ENCODE measurements at places on chromosomes 6 and 20.

DNA sequence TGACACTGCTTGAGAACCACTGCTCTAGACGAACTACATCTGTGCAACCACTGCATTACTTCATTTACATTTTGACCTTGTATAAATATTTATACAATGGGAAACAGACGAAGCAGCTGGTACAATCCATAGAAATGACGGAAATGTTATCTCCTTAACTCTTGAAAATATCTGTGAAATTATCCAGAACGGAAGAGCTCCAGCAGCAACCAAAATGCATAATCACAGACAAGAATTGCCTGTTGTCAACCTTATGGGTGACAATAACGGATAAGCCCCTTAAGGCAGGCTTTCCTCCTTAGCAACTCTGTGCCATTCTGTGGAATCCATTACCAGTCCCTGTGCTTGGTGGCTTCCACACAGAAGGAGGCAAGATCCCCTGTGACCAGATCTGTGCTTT, 115.4 kb downstream of the DTNBP1 start:
- no peak for DNase-seq

- no peak for DNase-seq
These were observed 88.3 kb upstream of the KCNQ5 start for GRCh38 chr6:72533606-72534005.

GRCh38 chr6:7580537-7580926, 9.5 kb upstream of the SNRNP48 start:
- DNase-seq = no peak

- no peak for DNase-seq
These were observed 1642.2 kb downstream of the KHDRBS2 start for GRCh38 chr6:60643870-60644269.

- no peak for DNase-seq
These were observed 1026.9 kb upstream of the ADGRB3 start for GRCh38 chr6:67608099-67608749.

GRCh38 chr6:43948527-43949485, 178.4 kb downstream of the MRPL14 start:
- no peak for DNase-seq

DNA sequence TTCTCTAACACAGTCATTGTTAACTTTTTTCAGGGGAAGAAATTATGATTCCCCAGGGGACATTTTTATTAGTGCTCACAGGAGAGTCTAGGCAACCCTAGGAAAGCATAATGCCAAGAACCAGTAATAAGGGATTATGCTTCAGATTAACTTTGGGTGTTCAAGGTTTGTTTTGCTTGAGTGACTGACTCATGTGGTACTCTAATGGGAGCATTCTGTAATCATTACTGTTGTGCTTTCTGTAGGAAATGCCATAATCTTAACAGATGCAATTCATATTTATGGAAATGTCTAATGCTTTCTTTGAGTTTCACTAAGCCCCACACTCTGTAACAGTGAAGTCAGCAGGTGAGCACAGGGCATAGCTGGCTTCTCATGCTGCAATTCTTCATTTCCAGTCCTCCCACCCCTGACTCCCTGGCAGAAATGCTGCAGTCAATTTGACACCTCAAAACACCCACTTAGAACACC, 263.4 kb upstream of the MAN1A1 start:
- DNase-seq = no peak

DNA sequence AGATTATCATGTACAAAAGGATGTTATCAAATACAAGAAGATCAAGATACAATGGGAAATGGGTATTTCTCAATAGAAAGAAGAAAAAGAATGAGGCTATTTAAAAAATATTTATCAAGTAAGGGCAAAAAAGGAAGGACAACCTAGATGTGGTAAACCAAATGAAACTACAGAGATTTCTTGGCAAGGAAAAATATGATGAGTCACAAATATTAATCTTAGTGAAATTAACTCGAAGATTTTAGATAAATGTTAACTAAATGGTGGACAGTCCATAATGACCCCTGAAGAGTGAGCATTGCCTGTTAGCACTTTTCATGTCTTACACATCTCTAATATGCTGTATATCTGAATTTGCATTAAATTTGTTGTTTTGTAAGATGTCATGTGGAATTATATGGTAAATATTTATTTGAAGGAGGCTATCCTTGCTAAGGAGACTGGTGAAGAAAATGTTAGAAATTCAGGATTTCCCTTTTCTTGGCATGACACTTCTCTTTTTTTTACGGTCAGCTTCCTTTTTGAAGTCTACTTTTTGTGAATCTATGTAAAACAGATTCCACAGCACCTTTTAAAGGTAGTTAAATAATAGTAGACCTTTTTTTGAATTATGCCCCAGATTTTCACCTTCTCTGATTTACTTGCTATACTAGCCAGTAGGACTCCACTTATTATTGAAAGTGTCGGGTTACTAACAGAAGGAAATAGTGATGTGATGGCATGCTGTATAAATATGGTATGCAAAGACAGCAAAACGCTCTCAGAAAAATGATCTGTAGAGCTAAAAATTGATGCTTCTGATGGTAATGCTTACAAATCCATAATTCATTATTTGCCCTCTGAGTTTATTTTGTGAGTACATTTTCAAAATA, 120.5 kb downstream of the HIVEP1 start:
- no peak for DNase-seq

- DNase-seq = no peak
These were observed 79.8 kb upstream of the CCN6 start for GRCh38 chr6:111973927-111974639.

- DNase-seq = no peak
These were observed 43.9 kb downstream of the IL20RA start for GRCh38 chr6:137000825-137001224.

- DNase-seq = no peak
These were observed 60.6 kb upstream of the RIN2 start for GRCh38 chr20:19697415-19697814.

DNA sequence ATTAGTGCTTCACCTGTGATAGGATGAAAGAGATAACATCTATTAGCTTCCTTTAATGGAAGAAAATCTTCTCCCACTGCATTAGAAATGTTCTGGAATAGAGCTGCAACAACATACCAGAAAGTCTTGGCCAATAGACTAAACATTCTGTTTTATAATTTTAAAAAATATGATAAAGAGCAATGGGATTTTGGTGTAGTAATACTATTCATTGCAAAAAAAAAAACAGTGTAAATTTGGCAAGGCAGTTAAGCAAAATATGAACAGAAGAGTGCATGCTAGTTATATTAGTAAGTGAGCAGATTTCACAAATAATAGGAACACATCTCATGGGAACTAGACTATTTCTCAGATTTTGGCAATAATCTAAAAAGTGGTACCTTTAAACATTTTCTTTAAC, 43.3 kb downstream of the SOX4 start:
- DNase-seq = no peak

- DNase-seq = no peak
These were observed 377.7 kb downstream of the BTBD9 start for GRCh38 chr6:38262026-38262425.

DNA sequence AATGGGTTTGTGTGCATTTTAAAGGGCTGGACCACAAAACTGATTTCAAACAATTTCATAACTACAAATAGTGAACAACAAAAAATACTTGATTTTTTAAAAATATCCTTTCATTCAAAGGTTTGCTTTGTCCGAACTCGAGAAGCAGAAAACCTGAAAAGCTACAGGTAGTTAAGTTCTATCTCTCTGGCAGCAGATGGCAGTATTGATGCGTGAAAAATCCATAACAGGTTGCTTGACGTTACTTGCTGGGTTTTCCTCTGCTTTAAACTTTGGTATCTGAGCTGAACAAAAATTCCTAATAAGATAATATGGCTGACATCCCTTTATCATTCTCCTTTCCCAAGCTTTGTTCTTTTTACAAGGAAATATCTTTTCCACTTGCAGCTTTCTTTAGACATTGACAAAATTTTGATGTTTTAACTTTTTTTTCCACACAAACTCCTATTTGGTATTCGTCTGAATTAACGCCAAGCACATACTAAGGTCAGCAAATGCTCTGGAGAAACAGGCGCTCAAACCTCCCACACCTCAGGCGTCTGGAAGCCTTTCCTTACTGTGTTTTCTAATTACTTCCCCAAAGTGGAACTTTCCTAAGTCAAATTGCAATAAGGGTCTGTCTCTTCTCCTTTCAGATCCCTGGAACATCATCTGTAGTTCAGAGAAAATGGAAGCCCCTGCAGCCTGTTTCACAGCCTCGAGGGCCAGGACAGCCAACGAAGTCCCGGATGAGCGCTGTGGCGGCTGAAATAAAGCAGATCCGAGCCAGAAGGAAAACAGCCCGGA, 50.3 kb upstream of the GFRAL start:
- no peak for DNase-seq

DNA sequence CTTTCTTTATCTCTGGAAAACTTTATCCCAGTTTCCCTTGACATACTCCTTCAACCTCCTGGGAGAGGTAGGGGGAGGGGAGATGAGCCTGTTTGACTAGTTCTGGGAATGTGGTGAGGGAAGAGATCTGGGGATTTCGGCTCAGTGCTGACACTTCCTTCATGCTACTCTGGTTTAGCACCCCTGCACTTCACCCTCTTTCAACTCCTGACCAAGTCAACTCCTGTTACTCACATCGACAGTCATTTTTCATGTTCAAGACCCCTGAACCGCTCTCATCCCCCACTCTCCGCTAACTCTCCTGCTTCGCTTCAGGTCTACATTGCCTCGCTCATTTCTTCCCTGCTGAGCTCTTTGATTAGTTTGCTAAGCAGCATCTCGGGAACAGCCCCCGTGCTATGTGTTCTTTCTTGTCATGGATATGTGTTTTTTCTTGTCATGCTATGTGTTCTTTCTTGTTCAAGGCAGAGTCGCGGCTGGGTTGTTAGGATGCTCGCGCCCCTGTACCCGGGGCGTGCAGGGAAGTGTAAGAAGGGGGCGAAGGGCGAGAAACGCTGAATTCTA, 16.6 kb upstream of the TRIM27 start:
- DNase-seq = no peak

DNA sequence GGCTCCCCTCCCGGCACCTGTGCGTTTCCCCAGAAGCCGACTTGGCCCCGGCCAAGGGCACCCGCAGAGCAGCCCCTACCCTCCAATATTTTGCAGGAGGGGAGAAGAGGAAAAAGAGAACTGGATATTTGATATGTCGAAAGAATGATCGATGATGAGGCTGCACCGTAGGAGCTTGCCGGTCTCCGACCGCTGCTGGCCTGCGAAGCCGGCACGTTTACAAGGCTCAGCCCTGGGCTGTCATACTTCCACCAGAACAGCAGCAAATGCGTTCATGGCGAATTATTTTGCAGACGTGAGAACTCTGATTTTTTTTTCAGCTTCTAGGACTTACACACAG, 296.7 kb downstream of the TFAP2C start:
- no peak for DNase-seq

DNA sequence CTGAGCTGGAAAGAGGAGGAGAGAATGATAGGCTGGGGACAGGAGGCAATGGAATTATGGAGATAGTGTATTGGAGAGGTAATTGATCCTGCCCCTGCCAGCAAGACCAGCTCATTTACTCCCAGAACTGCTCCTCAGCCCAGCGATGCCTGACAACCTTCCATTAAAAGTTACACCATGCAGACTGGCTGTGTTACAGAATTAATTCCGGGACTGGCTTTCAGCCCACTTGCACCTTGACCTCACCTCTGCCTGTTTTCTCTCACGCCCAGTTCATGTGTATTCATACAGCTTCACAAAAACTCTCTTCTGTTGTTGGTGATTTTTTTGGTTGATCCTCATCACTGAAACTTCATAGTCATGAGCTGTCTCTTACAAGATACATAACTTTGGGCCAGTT, 207.3 kb downstream of the PLCB1 start:
- no peak for DNase-seq

DNA sequence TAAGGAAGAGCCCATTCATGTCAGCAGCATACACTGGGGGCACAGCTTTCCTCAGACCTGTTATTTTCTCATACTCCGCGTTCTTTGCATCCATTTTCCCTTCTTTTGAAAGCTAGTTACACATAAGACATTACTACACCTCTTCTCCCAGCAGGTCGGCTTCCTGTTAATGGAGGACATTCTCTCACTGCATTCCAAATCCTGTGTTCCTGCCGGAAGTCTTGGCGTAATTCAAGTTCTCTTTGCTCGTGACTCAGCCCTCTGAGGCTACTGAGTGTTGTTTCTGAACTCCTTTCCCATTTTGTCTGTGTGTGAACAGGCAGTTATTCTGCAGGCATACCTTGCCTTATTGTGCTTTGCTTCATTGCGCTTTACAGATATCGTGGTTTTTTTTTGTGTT, 97.5 kb upstream of the ZBTB24 start:
- no peak for DNase-seq

DNA sequence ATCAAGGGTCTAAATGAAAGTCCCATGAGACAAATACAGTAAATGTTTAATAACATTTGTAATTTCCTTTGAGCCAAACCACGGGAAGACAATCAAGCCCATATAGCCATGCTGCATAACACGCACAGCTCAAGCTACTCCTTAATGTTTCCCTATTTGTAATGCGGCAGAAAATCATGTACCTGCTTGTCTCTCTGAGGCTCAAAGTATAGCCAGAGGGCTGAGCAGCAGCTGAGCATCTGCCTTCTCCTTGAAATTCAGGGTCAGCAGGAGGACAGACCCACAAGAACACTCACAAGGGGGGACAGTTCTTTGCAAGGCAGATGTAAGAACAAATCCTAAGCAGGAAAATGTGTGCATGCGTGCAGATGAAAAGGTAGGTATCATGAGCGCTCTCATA, 45.8 kb upstream of the JARID2 start:
- no peak for DNase-seq

DNA sequence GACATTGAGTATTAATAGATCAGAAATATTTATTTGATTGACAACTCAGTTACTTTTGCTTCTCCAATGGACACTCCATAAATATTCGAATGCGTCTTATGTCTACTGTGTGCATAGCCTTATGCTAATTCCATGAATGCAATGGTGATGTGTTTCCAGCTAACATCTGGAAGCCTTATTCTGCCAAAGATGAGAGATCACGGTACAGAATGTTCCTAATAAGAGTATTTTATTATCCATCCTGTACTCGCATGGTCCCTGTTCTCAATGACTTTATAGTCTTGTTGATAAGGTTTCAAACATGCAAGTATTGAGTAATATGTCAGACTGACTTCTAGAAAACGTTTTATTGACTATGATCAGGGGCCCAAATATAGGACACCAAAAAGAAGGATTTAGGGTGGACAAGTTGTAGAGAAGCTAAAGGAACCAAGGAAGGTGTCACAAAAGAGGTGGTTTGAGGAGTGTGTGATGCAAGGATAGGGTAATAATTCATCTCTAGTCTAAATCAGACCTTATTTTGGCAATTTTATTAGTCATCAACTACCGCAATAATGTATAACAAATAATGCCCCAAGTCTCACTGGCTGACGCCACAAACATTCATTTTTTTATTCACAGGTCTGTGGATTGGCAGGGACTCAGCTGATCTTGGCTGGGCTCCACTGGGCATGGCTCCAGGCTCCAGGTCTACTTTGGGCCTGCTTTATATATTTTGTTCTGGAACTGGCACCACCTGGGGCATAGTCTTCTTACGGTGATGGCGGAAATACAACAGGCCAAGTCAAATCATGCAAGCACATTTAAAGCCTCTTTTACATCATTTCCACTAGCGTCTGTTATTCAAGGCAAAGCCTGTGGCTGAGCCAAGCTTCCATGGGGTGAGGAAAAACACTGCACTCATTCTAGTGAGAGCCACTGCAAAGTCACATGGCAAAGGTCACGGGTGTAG, 24.5 kb upstream of the CD83 start:
- DNase-seq = no peak

Measured in stimulated activated CD4-positive, alpha-beta T cell treated with anti-CD3 and anti-CD28 coated beads, TNF-alpha, amount 100 ng/mL, for 1 hour (primary cell).